Nephron progenitor cell (in vitro differentiated cells): ENCODE measurements at places on chromosomes 7 and 10.

GRCh38 chr7:72751978-72752377 lies 76.0 kb downstream of the TYW1B start:
- peak; percentile 12 for DNase-seq

GRCh38 chr7:9598411-9598810 lies 1165.0 kb downstream of the NXPH1 start:
- DNase-seq, result no peak

DNA sequence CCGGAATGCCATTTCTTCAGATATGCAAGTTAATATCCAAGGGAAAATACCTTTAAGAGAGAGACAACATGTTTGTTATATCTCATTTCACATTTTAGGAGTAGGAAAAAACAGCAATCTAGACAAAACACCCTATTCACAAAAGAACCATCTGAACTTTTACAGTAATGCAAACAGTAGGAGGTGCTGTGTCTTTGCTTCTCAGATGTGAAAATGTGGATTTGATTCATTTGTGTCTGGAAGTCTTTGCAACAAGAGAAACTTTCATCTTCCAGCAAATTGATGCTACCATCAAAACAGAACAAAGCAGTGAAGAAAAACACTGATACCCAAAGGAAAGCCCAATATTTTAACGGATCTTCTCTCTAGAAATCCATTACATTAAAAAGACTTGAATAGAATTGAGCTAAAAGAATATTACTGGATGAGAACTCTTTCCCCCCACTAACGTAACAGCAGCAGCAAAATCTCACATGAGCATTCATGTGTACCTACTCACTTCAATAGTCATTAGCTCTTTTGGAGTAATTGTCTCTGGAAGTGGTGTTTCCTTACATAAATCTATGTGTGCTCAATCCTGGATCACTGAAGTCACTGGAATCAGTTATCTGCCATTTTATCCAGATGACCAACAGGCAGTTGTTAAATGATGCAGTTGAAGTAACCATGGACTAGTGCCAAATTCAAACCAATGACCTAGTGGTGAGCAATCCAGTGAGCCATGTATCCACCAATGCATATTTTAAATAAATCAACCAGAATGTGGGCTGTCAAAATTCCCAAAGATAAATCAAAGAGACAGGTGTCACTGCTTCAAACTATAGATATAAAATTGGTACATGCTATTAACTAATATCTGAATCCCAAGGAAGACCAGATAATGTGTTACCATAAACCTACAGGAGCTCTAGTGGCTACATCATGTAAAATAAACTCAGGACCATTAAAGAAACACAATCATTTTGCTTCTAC lies 1.8 kb downstream of the SEMA3C start:
- no peak for DNase-seq

GRCh38 chr10:9800571-9800970 lies 1217.1 kb upstream of the CELF2 start:
- no peak for DNase-seq

- DNase-seq, result no peak
Observed at GRCh38 chr7:33932221-33932620, 26.9 kb downstream of the BMPER start.

GRCh38 chr10:113620511-113620910 lies 43.3 kb downstream of the NRAP start:
- no peak for DNase-seq

DNA sequence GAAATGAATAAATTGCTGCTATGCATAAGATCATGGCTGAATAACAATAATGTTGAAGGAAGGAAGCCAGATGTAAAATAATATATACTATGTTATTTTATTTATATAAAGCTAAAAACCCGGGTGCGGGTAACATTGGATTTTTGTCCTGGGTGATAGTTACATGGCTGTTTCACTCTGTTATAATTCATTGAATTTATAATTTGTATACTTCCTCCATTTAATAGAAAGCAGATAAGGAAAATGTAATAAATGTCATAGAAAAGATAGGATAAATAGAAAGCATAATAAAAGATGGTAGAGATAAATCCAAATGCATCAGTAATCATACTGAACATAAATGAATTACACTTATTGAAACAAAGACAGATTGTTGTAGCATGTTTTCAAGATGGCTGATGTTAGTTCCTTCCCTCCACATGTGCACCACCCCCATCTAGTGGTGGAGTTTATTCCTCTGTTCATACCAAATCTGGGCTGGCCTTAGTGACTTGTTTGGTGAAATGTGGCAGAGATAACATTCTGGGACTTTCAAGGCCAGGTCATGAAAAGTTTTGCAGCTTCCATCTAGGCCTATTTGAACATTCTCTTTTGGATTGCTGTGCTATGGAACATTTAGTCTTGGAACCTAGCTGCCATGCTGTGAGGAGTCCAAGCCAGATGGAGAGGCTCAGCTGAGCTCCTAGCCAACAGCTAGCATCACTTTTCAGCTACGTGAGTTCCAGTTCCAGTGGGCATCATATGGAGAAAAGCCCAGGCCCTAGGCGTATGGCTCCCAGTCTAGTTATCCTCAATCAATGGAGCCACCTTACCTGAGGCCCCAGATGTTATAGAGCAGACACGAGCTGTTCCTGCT lies 46.9 kb downstream of the AHCYL2 start:
- DNase-seq, result peak; percentile 6

- DNase-seq, result no peak
Observed at GRCh38 chr10:19888061-19888660, 71.9 kb downstream of the PLXDC2 start.

DNA sequence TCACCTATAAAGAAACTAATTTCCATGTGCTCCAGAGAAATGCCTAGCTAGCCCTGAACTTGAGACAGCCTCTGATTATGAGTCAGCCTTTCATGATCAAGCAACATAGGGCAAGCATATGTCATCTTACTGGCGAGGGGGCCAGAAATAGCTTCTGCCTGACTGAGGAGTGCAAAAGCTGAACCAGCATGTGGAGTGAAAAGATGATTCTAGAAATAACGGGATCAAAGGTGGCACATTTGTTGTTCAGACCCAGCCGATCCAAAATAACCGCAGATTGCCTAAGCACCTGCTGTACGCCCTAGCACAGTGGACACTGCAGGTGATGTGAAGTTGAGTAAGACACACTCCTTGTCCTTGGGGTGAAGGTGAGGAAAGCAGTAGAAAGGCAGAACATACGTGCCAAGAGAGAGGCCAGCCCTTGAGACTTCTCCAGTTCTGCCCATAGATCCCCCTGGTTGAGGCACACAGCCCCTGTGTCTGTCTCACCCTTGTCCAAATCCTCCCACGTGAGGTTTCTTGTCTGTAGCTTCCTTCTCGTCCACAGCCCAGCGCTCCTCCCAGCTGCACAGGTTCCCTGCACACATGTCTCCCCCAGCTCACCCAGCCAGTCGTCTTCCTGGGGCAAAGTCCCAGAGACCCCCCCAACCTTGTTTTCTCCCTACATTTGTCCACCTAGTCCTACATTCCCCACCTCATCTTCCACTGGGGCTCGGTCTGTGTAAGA lies 2.8 kb upstream of the BCL7B start:
- no peak for DNase-seq
